ENCODE measurements at places on chromosomes 5 and 9.

- DNase-seq = no peak
Measured at GRCh38 chr5:150490296-150490669, 17.6 kb upstream of the NDST1 start.

DNA sequence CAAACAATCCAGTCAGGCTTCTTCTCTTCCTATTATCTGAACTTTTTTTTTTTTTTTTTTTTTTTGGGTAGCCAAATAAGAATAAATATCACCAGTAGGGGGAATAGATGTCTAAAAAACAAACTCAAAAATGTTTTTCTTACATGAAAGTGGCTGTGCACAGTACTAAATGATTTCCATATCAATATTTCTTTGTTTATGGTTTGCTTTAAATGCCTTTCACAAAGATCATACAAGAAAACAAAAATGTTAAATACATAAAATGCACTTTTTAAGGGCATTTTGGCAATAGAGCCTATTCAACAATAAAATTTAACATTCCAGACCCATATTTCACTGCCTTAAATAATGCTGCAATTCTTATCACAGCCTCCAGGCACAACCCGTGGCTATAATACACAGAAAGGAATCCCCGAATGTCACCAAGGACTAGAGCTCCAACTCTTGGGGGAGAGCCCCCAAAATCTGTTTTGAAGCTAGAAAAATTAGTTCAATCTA lies 91.1 kb upstream of the TBCA start:
- no peak for DNase-seq

DNA sequence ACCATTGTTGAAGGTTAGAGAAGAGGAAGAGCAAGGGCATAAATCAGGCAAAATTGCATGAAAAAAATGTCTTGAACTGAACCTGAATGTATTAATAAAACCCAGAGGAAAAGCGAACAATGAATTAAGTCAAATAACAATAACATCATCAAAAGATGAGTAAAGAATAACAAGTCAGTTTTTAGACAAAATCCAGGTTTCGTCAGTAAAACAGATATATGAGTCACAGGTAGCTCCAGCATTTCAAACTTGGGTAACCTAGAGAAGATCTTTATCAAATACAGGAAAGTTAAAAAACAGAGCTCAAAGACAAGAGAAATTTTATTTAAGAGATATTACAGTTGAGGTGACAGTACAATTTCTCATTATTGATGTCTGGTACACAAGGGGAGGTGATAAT lies 332.4 kb downstream of the EFNA5 start:
- no peak for DNase-seq

DNA sequence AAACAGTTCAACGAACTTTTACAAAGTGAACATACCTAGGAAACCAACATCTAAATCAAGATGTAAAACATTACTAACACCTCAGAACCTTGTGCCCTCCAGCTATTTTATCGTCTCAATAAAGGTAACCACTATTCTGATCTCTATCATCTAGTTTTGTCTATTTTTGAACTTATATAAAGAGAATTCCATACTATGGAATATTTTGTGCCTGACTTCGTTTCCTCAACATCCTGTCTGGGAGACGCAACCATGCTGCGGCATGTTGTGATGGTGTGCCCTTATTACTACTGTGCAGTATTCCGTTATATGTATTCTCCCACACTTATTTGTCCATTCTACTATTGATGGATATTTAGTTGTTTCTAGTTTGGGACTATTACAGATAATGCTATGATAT lies 99.2 kb downstream of the NR6A1 start:
- DNase-seq = no peak

DNA sequence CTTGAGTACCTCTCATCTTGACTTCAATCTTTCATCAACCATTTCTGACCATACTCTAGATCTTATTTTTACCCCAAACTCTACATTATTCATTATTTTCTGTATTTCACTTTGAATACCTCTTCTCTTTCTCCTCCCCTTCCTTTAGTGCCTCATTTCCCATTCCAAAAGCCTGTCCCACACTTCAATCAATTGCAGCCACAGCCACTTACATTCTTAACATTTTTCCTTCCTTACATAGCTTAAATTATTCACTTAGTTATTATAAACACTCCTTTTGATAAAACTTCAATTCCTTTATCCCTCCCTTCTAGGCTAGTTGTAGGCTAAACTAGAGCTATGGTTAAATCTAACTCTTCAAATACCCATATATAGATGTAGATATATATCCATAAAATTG lies 344.0 kb downstream of the PRR16 start:
- DNase-seq = no peak

- no peak for DNase-seq
Measured at GRCh38 chr9:122001491-122002201, 91.5 kb downstream of the TTLL11 start.

DNA sequence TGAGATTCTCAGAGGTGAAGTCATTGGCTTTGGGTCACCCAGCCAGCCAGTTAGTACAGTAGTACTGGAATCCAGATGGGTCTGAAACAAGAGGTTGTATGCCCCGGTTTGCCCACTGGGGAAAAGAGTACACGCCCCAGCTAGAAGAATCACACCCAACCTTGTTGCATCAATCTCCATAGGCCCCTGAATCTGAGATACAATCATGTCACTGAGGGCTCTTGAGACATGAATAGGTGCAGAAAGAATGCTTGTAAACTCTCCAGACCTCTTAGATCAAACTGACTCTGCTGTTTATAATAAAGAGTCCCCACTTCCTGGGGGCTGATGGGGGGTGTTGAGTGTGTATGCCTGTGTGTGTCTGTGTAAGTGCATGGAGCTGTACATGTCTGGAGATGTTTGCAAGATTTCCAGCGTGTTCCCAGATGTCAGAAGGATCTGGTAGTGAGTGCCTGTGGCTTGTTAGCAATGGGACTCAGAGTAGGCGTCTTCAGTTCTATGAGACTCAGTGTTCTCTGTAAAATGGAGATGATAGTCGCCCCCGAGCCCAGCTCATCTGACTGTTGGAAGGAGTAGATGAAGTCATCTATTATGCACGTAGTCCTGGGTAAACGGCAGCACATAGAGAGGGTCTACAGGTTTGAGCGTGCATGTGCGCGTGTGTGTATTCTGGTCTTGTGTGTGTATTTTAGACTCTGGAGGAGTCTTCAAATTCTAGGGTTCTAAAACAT lies 48.2 kb downstream of the COL27A1 start:
- no peak for DNase-seq

- DNase-seq = no peak
Measured at GRCh38 chr5:54753034-54753433, 232.4 kb downstream of the ESM1 start.

- DNase-seq = no peak
Measured at GRCh38 chr5:167702014-167702413, 589.4 kb upstream of the WWC1 start.

- no peak for DNase-seq
Measured at GRCh38 chr5:32326216-32326772, 13.6 kb upstream of the MTMR12 start.
